ENCODE measurements at places on chromosomes 5 and 9. TPM values are rescaled to one million over a fixed set of nuclear protein-coding genes. Genes with fewer than 3 reads are reported as not detected.

CDKN2B-AS1 gene
- 0.21 TPM for total RNA-seq

GRCh38 chr9:129735546-129735945 is 17.3 kb downstream of the PTGES start:
- DNase-seq, result no peak

DNA sequence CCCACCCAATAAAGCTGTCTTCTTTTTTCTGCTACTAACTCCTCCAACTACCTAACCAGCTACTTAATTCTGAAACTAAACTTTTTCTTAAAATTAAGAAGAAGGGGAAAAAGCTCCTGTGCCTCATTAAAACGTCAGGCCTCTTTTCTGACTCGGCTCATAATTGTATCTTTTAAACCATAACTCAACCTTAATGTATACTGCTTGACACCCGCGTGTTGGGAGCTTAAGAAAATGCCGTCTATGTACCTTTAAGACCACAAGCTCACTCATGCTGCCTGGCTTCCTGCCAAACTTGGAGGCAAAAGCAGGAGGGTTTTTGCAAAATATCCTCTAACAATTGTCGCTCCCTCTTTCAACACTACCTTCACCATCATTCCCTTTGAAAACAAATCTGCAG is 5.0 kb downstream of the EBF1 start:
- no peak for DNase-seq

DNA sequence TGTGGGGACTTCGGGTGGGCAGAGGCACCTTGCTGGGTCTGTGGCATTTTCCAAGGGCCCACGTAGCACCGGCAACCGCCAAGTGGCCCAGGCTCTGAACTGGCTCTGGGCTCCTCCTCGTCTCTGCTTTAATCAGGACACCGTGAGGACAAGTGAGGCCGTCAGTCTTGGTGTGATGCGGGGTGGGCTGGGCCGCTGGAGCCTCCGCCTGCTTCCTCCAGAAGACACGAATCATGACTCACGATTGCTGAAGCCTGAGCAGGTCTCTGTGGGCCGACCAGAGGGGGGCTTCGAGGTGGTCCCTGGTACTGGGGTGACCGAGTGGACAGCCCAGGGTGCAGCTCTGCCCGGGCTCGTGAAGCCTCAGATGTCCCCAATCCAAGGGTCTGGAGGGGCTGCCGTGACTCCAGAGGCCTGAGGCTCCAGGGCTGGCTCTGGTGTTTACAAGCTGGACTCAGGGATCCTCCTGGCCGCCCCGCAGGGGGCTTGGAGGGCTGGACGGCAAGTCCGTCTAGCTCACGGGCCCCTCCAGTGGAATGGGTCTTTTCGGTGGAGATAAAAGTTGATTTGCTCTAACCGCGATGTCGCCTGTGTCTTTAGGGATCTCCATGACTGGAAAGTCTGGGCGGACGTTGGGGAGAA is 5.8 kb downstream of the DPP7 start:
- no peak for DNase-seq

DNA sequence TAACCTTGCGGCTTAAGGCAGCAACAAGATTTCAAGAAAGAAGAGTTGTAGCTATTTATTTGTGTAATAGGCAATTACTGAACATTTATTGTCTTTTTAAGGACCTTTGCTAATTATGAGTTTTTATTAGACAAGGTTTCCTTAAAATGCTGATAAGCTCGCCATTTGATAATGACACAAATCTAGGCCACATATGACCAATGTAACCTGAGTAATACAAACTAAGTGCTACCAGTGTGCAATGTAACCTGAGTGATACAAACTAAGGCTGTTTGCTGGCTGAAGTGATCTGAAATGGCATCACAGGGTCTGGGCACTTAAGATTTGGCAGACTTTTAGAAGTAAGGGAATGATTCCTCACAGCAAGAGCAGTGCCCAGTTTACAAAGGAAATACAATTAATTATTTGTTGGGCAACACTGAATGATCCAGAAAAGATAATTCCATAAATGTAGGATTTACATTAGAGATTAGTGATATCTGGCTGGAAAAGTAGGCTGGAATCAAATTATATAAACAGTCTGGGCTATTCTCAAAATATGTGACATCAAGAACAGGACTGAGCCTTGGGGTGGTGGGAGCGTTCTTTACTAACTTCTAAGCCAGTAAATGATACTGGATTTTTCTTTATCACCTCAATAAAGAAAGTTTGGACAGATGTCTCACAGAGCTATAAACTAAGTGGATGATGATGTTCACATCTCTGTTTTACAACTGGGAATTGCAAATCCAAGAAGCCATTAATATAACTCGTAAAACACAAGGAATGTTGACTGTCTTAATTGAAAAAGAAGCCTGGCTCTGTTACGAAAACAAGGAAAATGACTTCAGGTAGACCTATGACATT is 54.8 kb downstream of the MRPS27 start:
- DNase-seq, result no peak

DNA sequence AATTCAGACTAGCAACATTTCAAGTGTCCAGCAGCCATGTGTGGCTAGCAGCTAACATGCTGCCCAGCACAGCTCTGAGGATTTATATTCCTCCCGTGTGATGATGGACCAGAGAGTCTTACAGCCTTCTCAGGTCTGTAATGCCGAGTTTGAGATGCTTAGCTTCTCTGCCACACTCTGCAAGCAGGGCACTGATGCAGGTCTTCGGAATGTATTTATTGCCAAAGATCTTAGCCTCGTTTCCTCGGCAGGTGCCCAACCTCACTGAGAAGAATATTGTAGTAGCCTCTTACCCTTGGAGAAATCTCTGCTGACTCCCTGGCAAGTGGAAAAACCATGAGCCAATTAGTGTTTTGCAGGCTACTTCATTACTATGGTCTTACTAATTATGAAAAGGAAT is 3.7 kb upstream of the RAI14 start:
- DNase-seq, result no peak

DNA sequence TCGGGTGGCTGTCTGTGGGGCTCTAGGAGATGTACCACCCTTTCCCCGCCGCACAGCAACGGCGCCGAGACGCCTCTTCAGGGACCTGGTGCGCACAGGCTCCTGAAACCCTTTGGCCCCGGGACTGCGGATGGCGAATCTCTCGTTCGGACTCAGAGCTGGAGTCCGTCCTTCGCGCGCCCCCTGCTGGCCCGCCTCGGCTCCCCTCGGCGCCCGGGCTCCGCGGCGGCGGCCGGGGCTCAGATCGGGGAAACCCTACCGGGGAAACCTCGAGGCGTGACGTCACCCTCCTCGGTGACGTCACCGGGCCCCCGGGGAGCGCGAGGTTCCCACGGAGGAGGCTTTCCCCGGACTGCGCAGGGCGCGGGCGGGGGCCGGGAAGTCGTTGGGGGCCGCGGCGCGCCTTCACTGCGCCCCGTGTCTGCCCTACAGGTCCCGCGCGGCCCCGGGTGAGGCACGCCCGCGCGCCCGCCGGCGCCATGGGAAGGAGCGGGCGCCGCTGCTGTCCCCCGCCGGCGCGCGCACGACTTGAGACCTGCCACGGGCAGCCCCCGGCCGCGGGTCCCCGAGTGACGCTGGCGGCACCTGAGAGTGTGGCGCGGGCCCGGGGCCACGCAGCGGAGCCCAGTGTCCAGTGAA is 7.9 kb downstream of the PRR7 start:
- DNase-seq, result peak; percentile 96

TSSK1B gene
- 0.16 TPM for total RNA-seq

HBEGF gene
- 2.4 TPM for total RNA-seq

FCN2 gene
- total RNA-seq, result not detected

CCNB1 gene
- 252 TPM for total RNA-seq

DNA sequence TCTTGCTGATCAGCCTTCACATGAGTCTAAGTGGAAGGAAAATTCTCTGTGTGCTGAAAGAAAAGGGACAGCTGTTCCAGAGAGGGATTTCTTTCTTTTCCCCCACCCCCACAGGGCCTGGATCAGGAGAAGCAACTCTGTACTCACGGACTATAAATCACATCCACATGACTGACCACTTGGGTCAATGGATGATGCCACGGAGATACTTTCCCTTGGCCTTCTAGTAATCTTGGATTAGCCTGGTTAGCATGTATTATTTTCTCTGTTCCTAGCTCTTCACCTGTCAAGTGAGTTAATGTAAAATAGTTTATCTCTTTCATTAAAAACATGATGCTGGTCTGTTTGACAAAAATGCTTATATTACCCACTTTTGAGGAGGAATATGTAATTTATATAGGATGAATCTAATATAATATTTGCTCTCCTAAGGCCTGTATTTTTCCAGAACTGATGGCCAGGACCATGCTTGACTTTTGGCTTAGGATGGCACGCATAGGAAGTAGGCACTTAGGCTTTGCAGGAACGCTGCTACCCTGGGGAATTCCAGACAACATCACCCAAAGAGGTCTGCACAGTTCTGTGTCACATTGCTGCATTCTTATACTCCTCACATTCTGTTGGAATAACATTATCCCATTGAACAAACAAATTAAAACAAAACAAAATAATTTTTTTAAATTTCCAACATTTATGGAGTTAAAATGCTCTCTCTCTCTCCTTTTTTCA is 892.1 kb downstream of the TLE1 start:
- DNase-seq, result no peak

TMC1 gene
- 0.33 TPM for total RNA-seq

PRELID1 gene
- 169 TPM for total RNA-seq

- DNase-seq, result no peak
Observed at GRCh38 chr9:127862075-127863011, 7.9 kb upstream of the ENG start.

- no peak for DNase-seq
Observed at GRCh38 chr5:16265141-16265540, 85.5 kb upstream of the MARCHF11 start.

- no peak for DNase-seq
Observed at GRCh38 chr9:15299374-15299939, 7.6 kb downstream of the TTC39B start.

DNA sequence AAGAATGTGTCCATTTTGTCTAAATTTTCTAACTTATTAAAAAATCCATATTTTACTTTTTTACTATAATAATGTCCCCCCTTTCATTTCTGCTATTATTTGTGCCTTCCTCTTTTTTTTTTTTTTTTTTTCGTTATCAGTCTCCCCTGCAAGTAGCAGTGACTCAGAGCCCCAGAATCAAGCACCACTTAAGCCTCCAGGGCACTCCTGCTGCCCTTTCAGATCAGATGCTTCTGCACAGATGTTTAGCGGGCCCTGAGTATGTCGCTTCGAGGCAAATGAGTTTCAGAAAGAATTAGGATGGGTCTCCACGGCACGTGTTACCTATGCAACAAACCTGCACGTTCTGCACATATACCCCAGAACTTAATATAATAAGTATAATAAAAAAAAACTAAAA is 11.7 kb downstream of the MED7 start:
- no peak for DNase-seq

GRCh38 chr9:14311171-14311949 is 2.6 kb downstream of the NFIB start:
- no peak for DNase-seq

SPATA31D4 gene
- total RNA-seq, result not detected

- no peak for DNase-seq
Observed at GRCh38 chr9:113955076-113955752, 79.1 kb downstream of the ZNF618 start.

GABRA6 gene
- not detected for total RNA-seq

GRCh38 chr9:133792721-133793470 is 54.7 kb upstream of the SARDH start:
- DNase-seq, result peak; percentile 73

DNA sequence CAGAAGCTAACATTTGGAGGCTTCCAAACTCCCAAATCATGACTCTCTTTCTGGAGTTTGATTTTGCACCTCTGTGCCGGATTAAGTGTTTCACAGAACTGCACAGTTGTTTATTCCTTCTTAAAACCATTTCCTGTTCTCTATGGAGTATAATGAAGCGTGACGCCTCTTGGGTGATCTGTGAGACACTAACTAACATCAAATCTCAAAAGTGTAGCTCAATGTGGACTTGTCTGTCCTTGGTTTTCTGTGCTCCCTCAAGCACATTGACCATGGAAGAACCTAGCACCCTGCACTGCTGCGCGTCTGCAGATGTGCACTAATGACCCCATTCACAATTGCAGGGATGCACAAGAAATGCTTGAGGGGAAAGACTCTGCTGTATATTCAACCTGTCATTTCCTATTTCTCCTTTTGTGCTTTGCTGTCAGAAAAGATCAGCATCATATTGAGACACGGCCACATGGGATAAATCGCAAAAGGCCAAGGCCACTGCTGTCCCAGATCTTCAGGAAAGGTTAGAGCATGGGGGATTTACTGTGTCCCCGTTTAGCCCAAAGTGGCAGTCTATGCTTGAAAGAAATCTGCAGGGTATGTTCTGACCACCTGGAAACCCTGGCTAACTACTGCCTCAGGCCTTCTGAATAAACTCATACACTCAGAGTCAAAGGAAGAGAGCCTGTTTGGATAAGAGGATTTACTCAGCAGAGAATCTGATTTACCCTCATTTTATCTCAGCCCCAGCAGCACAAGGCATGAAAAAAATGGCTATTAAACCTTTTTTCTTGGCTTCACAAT is 109.6 kb downstream of the BAAT start:
- DNase-seq, result no peak

DNA sequence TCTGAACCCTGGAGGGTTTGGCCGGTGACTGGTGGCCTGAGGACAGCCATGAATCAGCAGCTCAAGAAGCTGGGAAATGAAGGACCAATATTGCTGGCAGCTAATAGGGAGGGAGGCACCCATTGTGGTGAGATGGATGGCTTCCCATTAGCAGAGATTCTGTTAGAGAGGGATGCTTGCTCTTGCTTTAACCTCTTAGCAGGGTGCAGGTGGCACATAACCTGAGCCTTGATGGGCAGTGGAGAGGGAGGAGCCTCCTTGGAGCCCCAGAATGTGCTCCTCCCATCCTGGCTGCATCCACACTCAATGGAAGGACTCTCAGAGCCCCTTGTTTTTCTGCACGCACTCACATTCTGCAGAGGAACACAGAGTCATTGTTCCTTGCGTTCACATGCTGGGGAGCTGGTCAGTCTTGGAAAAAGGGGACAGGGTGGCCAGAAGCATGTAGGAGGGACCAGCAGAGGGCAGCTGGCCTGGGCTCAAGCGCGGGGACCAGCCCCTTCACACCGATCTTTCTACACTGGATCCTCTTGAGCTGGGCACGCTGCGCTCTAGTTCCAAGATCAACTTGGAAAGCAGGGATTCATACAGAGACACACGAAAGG is 161.8 kb downstream of the MED10 start:
- no peak for DNase-seq

- no peak for DNase-seq
Observed at GRCh38 chr5:112640546-112640945, 97.1 kb upstream of the APC start.

DNA sequence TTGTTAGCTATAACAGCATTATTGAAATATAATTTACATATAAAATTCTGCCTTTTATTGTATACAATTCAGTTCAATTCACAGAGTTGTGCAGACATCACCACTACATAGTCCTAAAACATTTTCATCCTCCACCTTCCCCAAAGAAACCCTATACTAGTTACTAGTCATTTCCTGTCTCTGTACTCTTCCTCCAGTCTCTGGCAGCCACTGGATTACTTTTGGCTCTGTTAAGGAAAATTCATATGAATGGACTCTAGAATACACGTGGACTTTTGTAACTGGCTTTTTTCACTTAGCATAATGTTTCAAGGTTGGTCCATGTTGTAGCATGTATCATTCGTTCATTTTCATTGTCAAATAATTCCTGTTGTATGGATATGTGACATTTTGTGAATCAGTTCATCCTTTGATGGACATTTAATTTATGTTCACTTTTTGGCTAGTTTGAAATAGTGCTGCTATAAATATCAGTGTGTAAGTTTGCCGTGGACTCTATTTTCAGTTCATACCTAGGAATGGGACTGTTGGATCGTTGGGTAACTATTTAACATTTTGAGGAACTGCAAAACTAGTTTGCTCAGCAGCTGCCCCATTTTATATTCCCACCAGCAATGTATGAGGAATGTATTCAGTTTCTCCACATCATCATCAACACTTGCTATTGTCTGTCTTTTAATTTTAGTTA is 9.7 kb downstream of the ICE1 start:
- no peak for DNase-seq

PLPPR1 gene
- 4.7 TPM for total RNA-seq

RANBP17 gene
- 24.2 TPM for total RNA-seq

MYMK gene
- total RNA-seq, result not detected
